ENCODE measurements at places on chromosomes 12 and 14. TPM values are rescaled to one million over a fixed set of nuclear protein-coding genes. Genes with fewer than 3 reads are reported as not detected.

WNT1 gene
- not detected for total RNA-seq

DNA sequence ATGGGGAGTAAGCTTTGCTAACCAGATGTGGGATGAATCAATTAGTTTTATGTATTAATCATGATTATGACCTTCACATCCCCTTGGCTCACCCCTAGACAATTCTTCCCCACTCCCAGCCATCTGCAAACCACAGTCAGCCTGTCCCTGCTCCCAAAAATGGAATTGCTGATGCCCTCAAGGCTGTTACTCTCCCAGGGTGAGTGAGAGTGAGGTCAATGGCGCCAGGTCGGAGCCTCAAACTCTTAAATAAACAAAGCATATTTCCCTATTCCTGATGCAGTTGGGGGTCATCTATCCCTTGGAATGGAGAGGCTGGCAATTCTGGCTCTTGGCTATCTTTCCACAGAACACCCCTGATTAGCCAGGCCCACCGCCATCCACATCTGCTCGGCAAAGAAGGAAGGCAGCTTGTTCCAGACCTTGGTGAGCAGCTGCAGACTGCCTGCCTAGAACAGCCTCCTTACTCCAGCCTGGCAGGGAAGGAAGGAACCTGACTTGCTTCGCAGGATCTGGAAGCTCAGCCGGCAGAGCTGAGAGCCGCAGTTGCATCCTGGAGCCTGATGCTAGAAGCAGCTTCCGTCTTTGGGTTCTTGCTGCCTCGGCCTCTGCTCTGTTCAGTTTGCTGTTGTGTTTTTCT is 57.0 kb downstream of the SMUG1 start:
- no peak for DNase-seq
- H3K4me3 ChIP-seq, result no peak overlapping the region
- H3K36me3 ChIP-seq, result no peaks in the 10 kb centered on the region
- no peak overlapping the region for H3K27ac ChIP-seq
- peaks cover 8% of the 10 kb centered on the region for H3K4me1 ChIP-seq

DNA sequence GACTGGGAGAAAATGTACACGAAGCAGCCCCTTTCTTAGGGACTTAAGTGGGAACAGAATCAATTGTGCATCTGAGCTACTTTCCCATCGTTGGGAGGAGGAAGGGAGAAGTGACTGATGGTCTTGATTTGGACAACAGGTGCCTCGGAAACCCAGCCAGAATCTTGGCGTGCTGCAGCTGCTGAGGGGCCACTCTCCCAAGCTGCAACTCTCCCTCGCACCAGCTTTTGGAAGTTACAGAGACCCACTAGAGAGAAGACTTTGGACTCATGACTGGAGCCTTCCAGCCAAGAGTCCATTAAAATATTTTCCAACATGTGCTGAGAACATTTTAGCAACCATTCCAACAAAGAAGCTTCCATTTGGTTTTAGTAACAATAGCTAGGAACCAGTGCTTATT is 52.3 kb downstream of the GNS start:
- peaks cover 14% of the 10 kb centered on the region for H3K4me1 ChIP-seq
- H3K36me3 ChIP-seq, result no peaks in the 10 kb centered on the region
- peak overlapping the region; percentile 2 for H3K4me3 ChIP-seq
- H3K27ac ChIP-seq, result peak overlapping the region; percentile 68
- peak; percentile 77 for DNase-seq

- H3K4me1 ChIP-seq, result no peaks in the 10 kb centered on the region
- H3K27ac ChIP-seq, result no peak overlapping the region
- DNase-seq, result no peak
- no peak overlapping the region for H3K4me3 ChIP-seq
Measured at GRCh38 chr12:116318576-116319232, 41.2 kb upstream of the MED13L start.

TGM1 gene
- total RNA-seq, result 0.05 TPM

PLXNC1 gene
- 0.05 TPM for total RNA-seq

GRCh38 chr12:95440401-95440800 is 33.6 kb upstream of the METAP2 start:
- DNase-seq, result no peak
- no peaks in the 10 kb centered on the region for H3K4me1 ChIP-seq
- no peak overlapping the region for H3K4me3 ChIP-seq
- H3K27me3 ChIP-seq, result no peaks in the 10 kb centered on the region

IFNG-AS1 gene
- total RNA-seq, result not detected

DNA sequence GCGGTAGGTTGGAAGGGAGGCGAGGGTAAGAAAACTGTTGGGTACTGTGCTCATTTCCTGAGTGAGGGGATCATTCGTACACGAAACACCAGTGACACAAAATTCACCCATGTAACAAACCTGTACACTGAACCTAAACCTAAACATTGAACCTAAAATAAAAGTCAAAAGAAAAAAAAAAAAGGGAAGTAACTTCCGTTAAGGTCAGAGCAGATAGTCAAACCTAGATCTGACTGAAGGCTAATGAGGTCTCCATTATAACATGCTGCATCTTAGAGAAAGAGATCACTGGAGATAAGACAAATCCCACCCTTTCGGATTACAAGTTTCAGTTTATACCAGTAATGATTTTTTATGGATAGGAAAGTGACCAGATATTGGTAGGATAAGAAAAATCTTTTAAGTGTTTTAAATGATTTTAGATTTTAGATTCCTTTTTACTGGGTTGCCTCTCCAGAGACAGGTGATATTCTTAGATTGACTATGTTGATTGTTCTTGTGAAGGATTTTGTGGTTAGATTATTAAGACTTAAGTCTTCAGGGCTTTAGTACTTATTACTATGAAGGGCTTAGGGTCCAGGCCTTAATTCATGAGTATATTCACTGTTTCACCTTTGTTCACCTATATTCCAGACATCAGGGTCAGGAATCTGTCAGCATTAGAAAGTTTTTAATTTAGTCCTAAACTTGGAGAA is 11.2 kb upstream of the NCKAP1L start:
- no peaks in the 10 kb centered on the region for H3K36me3 ChIP-seq
- H3K4me1 ChIP-seq, result peaks cover 23% of the 10 kb centered on the region
- DNase-seq, result no peak
- H3K27me3 ChIP-seq, result no peaks in the 10 kb centered on the region

RNASE4 gene
- total RNA-seq, result 0.69 TPM

- no peaks in the 10 kb centered on the region for H3K27me3 ChIP-seq
- no peak overlapping the region for H3K4me3 ChIP-seq
- DNase-seq, result no peak
- H3K4me1 ChIP-seq, result no peaks in the 10 kb centered on the region
Measured at GRCh38 chr12:45577844-45578399, 151.6 kb upstream of the ARID2 start.

SLC7A7 gene
- total RNA-seq, result 47.8 TPM

DNA sequence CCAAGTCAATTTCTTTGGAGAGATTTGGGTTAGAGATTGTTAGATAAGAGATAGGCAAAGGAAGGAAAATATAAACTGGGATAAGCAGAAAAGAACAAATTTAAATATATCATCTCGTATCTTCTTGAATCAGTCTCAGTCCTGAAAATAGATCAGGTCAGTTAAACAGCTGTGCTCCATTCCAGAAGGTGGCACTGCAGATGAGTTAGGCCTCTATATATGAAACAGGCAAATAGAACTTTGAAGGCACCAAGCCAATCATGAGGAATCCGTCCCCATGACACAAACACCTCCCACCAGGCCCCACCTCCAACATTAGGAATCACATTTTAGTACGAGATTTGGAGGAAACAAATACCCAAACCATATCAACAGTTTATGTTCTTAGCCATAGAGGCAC is 605.5 kb upstream of the USP15 start:
- H3K4me3 ChIP-seq, result no peak overlapping the region
- no peaks in the 10 kb centered on the region for H3K36me3 ChIP-seq

TRIAP1 gene
- 43.4 TPM for total RNA-seq

- no peak overlapping the region for H3K4me3 ChIP-seq
- no peak overlapping the region for H3K27ac ChIP-seq
- DNase-seq, result no peak
- no peaks in the 10 kb centered on the region for H3K27me3 ChIP-seq
- no peaks in the 10 kb centered on the region for H3K4me1 ChIP-seq
Measured at GRCh38 chr14:34580381-34580780, 40.9 kb upstream of the EAPP start.

GRCh38 chr12:87848248-87848868 is 180.8 kb downstream of the C12orf50 start:
- H3K4me1 ChIP-seq, result no peaks in the 10 kb centered on the region
- H3K27ac ChIP-seq, result no peak overlapping the region
- no peak overlapping the region for H3K4me3 ChIP-seq
- H3K27me3 ChIP-seq, result no peaks in the 10 kb centered on the region
- DNase-seq, result peak; percentile 4

GRCh38 chr12:126196263-126196662 is 1131.0 kb downstream of the AACS start:
- no peak for DNase-seq
- H3K27ac ChIP-seq, result no peak overlapping the region
- no peaks in the 10 kb centered on the region for H3K27me3 ChIP-seq
- no peaks in the 10 kb centered on the region for H3K36me3 ChIP-seq
- H3K4me1 ChIP-seq, result no peaks in the 10 kb centered on the region

DNA sequence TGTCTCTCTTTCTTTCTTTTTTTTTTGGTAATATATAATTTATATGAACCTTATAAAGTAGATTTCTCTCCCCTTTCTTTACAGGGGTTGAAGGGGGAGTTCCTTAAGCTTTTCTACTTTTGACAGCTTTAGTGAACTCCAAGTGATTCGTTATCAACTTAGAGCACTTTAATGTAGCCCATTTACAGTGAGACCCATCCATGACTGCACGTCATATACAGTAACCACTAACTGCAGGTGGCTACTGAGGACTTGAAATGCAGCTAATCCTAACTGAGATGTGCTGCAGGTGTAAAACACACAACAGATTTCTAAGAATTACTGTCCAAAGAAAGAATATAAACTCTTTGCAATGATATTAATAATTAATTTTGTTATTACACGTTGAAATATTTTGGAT is 582 bp downstream of the LRRIQ1 start:
- H3K36me3 ChIP-seq, result no peaks in the 10 kb centered on the region
- H3K27me3 ChIP-seq, result no peaks in the 10 kb centered on the region
- no peak for DNase-seq
- H3K4me3 ChIP-seq, result peak overlapping the region; percentile 56
- peaks cover 3% of the 10 kb centered on the region for H3K4me1 ChIP-seq

DNA sequence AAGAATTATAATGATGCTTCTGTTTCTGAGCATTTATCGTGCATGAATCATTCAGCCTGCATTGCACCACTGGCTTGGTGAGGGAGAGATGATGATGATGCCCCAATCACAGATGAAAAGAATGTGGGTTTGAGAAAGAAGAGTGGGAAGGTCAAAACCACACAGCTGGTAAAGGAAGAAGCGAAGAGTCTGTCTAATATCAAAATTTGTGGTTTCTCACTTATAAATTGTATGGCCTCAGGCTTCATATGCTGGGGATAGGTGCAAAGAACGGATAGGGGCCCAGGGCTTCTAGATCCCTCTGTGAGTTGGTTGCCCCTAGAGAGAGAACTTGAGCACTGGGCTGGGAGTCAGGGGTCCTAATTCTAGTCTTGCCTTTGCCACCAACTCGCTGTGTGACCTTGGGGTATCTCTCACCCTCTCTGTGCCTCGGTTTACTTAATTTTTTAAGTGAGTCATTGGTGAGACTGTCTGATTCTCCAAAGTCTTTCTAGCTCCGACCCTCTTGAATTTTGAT is 2.2 kb downstream of the OASL start:
- H3K27me3 ChIP-seq, result peaks cover 5% of the 10 kb centered on the region
- H3K4me1 ChIP-seq, result peaks cover 10% of the 10 kb centered on the region
- no peak overlapping the region for H3K4me3 ChIP-seq
- H3K36me3 ChIP-seq, result no peaks in the 10 kb centered on the region

ITGA7 gene
- total RNA-seq, result 27.1 TPM

DNA sequence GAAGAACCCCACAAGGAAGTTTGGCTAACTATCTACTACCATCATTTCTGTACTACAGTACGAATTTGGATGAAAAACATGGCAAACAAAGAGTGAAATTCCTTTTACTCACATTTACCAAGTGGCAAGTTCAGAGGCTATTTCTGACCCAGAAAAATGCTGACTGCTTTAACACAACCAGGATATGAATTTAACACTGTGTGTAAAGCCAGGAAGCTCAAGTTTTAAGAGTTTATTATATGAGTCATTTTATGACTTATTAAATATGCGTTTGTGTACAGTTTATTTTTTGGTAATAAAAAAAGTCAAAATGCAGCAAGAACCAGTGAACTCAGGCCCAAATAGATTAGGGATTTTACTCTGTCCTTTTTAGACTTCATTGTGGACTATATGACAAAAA is 58.4 kb upstream of the STAC3 start:
- peaks cover 3% of the 10 kb centered on the region for H3K27me3 ChIP-seq
- DNase-seq, result no peak
- no peaks in the 10 kb centered on the region for H3K36me3 ChIP-seq

RNASE1 gene
- total RNA-seq, result not detected

B4GALNT3 gene
- 33.0 TPM for total RNA-seq

Measured in SJCRH30 (cell line).